ENCODE measurements at places on chromosomes 2 and 18.

GRCh38 chr2:199575416-199575815, 117.7 kb upstream of the SATB2 start:
- DNase-seq = no peak

- no peak for DNase-seq
Observed at GRCh38 chr18:28637897-28638296, 461.0 kb upstream of the CDH2 start.

DNA sequence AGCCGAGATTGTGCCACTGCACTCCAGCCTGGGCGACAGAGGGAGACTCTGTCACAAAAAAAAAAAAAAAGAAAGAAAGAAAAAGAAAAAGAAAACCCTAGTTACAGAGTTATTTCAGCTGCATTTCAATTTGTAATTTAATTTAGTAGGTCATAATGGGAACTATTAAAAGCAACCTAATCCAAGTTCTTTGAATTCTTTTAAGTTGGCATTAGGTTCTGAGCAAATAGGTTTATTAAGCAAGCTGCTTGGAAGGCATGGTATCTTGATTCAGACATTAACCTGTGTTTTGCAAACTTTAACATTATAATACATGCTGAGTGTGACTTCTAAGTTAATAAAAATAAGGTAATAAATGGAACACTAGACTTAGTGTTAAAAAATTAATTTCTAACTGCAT, 29.8 kb upstream of the COBLL1 start:
- no peak for DNase-seq

DNA sequence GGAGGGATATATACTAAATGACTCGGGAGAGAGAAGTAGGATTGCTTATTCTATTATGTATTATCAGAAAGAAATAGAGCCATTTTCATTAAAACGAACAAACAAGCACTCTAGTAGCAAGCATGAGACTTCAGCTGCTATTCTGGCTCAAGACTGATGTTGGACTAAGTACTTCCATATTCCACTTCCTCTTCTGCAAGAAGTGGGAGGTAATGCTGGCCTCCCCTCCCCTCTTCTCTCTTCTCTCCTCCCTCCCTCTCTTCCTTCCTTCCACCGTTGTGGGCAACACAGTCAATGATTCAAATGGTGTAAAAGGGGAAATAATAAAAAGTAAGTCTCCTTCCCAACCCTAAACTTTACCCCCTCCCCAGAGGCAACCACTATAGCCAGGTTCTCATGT, 62.6 kb downstream of the EMX1 start:
- DNase-seq = no peak

DNA sequence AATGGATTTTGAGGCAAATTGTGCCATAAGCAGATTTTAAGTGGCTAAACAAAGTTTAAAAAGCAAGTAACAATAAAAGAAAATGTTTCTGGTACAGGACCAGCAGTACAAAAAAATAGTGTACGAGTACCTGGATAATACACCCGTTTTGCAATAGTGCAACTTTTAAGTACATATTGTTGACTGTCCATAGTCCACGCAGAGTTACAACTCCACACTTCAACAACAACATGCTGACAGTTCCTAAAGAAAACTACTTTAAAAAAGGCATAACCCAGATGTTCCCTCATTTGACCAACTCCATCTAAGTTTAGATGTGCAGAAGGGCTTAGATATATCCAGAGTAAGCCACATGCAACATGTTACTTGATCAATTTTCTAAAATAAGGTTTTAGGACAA, 5.1 kb upstream of the STPG4 start:
- DNase-seq = no peak

DNA sequence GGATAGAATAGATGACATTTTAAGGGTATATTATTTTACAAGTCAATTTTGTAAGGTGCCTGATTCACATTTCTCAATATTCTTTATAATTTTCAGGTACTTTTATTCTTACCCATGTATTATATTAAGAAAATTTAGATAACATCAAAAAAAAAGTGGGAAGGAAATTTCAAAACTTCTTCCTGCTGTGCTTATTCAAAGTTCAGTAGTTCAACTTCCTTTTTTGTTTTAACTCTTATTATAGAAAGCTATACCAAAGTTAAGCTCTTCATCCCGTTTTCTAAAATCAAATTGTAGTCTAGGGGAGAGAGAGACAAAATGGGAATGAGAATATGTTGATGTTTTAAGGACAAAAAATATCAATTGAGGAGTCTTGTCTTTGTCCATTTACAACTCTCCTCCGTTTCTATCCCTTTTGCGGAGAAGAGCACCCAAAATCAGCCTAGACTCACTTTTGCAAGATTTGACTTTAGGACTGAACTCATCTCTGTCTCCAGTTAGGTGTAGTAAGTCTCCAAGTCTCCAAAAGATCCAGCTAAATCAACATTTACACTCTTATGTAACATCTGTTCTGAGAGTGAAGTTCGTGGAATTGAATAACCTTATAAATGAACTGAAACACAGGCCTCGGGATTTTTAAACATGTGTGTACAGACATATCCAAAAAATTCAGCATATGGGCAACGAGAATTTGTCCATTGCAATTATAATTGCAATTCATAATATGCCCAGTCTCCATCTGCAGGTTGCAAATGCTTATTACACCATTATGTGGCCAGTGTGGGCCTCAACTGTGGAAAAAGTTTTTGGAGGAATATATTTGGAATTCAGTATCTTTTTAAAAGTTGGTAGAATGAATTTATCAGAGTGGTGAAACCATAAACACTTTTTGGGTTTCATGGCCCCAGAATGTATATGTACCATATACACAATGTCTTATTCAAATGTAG, 23.9 kb downstream of the FAM124B start:
- DNase-seq = no peak

GRCh38 chr18:3624935-3625741, 175.2 kb downstream of the TGIF1 start:
- DNase-seq = peak; percentile 97

DNA sequence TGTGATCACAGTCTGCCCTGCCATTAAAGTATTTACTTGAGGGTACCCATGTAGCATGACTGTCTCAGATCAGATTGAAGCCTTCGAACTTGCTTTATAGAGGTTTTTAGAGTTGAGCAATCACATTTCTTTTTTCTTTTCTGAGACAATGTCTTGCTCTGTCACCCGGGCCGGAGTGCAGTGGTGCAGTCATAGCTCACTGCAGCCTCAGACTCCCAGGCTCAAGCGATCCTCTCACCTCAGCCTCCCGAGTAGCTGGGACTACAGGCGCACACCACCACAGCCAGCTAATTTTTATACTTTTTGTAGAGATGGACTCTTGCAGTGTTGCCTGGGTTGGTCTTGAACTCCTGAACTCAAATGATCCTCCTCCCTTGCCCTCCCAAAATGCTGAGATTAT, 153.4 kb downstream of the AGAP1 start:
- DNase-seq = no peak

- peak; percentile 37 for DNase-seq
Observed at GRCh38 chr2:205218056-205218455, 464.2 kb upstream of the NRP2 start.

DNA sequence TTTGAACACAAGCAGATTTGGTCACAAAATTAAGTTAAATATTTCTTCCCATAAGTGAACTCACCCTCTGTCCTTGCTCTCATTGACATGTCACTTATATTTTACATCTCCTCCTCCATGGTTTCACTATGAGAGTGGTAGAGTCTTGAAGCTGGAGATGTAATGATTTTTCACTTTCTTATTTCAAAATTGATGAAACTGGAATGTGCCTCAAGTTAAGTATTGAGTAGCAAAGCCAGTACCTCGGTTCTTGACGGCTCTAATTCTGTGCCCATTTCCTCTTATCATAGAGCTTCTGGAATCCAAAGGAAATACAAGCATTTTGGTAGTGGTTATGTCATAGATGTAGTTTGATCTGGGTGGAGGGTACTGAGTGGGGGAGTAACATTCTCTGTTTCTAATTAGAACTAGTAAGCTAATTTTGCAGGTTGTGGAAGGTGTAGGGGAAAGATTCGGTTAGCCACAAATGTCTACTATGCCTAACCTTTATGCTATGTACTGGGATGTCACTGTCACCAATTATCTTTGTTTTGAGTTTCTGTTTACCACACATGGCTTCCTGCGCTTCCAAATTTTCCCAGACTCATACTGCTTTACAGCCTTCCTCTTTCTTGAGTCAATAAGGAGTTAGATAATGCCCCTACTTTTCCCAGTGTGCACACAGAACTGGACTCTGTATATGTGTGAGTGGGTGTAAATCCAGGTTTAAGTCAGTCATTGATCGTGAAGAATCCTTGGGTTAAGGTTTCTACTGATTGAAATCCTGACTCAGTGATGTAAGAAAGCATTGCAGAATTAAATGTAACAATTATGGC, 96.8 kb downstream of the DIS3L2 start:
- no peak for DNase-seq

- DNase-seq = peak; percentile 3
Observed at GRCh38 chr2:63192889-63193774, 142.5 kb downstream of the OTX1 start.

- DNase-seq = peak; percentile 73
Observed at GRCh38 chr2:73931531-73932500, 5.1 kb downstream of the DGUOK start.

DNA sequence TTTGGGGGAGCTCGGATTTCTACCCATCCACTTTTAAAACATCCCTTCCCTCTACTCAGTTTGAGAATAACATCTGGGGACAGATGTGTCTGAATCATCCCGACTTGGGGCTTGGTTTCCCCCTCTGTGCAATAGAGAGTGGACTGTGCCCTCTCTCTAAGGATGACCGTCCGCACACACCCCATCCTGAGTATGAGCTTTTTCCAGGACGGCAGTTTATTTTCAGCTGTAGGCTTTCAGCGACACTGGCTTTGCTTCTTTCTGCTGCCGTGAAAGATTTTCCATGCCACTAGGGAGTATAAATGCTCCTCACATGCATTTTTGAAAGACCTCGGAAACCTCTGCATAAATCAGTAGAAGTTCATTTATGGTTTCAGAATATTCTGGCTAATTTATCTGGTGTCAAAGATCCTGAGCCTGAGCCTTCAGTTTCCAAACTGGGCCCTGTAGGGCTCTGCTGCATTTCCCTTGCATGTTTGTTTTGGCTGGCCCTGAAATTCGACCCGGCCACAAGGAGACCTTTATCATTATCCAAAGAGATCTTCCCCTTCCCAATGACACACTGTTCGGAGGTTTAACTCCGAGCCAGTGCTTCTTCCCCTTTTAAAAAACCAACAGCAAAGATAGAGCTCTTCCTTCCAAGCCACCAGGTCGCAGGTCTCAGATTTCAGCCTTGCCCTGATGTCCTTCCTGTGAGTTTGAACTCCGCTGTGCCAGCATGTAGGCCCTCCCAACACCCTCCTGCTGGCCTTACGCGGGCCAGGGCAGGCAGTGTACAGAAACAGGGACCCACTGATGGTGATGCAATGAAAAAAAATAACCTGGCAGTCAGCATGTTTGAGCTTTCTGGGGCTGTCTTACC, 53.3 kb downstream of the FECH start:
- DNase-seq = peak; percentile 14

DNA sequence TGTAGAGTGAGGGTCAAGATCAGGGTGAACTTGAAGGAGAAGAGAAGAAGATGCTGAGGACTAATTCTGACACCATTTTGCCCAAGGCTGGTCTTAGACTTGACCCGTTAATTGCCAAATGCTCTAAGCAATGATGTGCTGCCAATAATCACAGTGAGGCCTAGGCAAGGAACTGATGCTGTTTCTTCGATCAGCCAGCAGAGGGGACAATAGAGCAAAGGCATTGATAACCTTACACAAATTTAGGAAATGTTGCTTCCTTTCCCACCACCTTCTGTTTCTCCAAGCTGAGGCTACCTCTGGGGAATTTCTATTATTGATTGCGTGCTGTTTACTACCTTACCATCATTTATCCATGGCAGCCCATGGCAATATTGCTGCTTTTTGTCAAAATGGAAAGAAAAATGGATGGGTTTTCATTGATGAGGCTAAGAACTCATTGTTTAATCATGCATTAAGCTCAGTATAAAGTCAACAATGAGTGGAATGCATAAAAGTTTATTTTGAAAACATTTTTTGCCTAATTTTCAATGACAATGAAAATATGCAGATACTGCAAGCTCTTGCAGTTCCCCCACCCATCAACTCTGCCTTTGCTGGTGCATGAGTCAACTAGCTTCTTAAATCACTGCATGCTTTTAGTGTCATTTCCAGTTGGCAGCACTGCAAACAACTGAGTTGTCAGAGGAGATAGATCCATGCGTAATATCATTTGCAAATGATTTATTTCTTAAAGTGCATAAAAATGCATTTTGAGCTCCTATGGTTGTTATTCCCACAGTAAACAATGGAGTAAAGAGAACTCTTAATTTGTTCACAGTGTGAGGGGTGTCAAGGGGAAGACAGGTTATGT, 116.4 kb upstream of the NYAP2 start:
- peak; percentile 79 for DNase-seq

DNA sequence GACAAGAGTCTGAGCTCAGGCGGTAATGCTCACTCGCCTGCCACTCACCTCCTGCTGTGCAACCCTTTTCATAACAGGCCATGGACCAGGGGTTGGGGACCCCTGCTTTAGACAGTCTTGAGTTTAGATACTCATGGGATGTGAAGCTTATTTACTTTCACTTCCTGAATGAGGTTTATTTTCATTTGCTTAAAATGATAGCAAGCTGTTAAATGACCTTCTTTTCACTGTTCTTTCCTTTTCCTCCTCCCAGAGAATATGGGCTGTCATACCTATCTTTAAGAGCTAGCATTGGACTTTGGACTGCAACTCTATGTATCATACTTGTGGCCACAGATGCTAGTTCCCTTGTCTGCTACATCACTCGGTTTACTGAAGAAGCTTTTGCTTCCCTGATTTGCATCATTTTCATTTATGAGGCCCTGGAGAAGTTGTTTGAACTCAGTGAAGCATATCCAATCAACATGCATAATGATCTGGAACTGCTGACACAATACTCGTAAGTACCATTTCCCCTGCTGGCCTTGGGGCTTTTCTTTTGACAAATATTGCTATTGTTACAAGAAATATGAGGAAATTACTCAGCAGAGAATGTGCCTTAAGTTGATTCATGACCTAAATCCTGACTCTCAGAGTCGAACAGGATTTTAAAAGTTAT, 168.5 kb downstream of the DPP4 start:
- DNase-seq = peak; percentile 25

DNA sequence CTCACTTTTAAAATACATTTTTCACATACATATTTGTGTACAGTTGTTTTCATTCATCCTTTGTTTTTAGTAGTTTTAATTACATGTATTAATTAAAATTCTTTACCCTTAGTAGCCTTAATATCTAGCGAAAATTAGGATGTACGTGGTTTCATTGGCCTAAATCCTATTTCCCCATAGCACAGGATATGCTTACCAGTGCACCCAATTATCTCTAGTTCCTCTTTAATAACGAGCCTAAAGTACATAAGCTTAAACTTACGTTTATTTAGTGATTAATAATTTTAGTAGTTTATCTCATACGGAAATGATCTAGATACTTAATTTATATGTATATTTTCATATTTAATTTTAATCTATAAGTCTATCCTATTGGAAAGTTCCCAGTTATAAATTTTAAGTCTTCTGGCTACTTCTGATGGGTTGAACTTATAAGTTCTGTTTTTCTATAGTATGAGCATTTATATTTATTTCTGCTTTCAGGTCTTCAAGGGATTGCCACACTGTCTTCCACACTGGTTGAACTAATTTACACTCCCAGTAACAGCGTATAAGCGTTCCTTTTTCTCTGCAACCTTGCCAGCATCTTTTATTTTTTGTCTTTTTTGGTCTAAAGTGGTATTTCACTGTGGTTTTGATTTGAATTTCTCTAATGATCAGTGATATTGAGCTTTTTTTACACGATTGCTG, 21.4 kb upstream of the RUFY4 start:
- no peak for DNase-seq

Data from iris pigment epithelial cell (primary cell).